ENCODE measurements at places on chromosomes 3 and 15. TPM values are rescaled to one million over a fixed set of nuclear protein-coding genes. Genes with fewer than 3 reads are reported as not detected.

DNA sequence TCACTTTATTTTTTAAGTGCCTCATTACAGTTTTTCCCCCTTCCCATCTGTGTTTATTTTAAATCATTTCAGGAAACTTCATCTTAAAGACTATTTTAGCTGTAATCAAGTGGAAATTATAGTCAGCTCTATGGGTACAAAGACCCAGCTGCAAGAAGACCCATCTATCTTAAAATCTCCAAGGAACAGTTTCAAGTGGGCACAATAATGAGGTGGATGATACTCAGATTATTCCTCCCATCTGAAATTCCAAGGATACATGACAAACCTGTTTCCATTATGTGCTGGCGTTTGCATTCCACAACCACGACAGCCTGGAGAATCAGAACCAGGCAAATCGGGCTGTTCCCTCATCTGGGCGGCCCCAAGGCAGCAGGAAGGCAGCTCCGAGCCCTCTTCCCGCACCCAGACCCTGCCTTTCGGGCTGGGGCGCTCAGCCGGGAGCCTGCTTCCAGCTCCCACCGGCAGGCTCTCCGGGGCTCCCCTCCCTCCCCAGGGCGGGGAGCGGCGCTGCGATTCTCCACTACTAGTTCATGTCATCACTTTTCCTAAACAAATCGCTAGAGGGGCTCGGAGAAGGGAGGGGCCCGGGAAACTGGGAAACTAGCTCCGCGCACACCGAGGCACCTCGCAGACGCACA, at the start of gene MGLL:
Gene MGLL, minus strand, starts transcription at position 475 of the 641 bp plus-strand sequence. Its CDS starts 197 bp downstream, at position 278.
- peak; percentile 50 for DNase-seq

SLC9C1 gene
- polyA plus RNA-seq = not detected

CCDC80 gene
- 2.0 TPM for polyA plus RNA-seq

DNA sequence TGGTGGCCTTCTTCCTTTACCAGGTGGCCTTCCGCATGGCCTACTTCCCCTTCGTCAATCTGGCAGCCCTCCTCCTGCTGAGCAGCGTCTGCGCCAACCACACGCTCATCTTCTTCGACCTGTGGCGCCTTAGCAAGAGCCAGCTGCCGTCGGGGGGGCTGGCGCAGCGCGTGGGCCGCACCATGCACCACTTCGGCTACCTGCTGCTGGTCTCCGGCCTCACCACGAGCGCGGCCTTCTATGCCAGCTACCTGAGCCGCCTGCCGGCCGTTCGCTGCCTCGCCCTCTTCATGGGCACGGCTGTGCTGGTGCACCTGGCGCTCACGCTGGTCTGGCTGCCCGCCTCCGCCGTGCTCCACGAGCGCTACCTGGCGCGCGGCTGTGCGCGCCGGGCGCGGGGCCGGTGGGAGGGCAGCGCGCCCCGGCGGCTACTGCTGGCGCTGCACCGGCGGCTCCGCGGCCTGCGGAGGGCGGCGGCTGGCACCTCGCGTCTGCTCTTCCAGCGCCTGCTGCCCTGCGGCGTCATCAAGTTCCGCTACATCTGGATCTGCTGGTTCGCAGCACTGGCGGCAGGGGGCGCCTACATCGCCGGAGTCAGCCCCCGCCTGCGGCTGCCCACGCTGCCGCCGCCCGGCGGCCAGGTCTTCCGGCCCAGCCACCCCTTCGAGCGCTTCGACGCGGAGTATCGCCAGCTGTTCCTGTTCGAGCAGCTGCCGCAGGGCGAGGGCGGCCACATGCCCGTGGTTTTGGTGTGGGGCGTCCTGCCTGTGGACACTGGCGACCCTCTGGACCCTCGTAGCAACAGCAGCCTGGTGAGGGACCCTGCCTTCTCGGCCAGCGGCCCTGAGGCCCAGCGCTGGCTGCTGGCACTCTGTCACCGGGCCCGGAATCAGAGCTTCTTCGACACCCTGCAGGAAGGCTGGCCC, 9.9 kb downstream of the DISP2 start:
- peak; percentile 88 for DNase-seq

DNA sequence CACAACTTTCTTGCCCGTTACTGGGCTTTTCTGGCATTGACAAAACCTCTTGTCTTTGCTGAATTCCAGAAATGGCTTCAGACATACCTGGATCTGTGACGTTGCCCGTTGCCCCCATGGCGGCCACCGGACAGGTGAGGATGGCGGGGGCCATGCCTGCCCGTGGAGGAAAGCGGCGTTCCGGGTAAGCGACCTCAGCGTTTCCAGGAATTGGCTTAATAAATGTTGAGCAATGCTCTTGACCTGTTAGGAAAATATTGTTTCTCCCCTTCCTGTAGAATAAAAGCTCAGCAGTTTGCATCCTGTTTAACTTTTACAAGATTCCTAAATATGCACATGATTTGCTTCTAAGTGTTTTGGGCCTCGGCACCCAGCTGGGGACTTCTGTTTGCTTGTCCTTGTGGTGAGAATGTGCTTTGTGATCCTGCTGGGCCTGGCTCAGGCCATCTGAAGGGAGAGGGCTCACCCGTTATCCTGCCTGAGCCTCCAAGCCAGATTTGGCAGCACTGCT, 46.7 kb downstream of the ARNT2 start:
- DNase-seq = no peak

STRC gene
- 0.03 TPM for polyA plus RNA-seq

GRCh38 chr3:99640214-99640851, 1.9 kb downstream of the COL8A1 start:
- DNase-seq = no peak

GRCh38 chr3:178083906-178084866, 452.1 kb upstream of the KCNMB2 start:
- no peak for DNase-seq

ARL6IP5 gene
- polyA plus RNA-seq = 77.6 TPM

DNA sequence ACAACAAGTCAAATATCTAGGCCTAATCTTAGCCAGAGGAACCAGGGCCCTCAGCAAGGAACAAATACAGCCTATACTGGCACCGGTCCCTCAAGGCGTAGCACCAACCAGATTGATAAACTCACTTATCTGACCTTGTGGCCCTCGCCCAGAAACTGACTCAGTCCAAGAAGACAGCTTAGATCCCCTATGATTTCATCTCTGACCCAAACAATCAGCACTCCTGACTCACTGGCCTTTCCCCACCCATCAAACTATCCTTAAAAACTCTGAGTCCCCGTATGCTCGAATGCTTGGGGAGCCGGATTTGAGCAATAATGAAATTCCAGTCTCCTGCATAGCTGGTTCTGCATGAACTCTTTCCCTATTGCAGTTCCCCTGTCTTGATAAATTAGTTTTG, 1.6 kb upstream of the SORD start:
- no peak for DNase-seq

GRCh38 chr3:184459355-184459754, 79.5 kb downstream of the CHRD start:
- DNase-seq = peak; percentile 32

TRIM42 gene
- not detected for polyA plus RNA-seq

GRCh38 chr15:76418352-76419140, 82.0 kb downstream of the ISL2 start:
- DNase-seq = peak; percentile 39
